ENCODE measurements at places on chromosomes 1 and 21. TPM values are rescaled to one million over a fixed set of nuclear protein-coding genes. Genes with fewer than 3 reads are reported as not detected.

The GPR61 gene
- not detected for total RNA-seq

The ZFP69B gene
- total RNA-seq = 0.20 TPM

The USP33 gene
- 51.8 TPM for total RNA-seq

DNA sequence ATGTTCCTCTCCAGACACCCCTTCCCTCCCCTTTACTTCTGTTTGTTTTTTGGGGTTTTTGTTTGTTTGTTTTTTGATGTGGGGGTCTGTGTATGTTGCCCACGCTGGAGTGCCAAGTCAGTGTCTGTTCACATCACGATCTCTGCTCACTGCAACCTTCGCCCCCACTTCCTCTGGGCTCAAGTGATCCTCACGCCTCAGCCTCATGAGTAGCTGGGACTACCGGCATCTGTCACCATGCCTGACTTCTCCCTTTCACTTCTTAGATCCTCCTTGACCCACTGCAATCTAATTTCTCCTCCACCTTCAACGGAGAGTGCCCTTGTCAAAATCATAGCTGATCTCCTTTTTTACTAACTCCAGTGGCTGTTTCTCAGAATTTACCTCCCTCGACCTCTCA, 100.7 kb upstream of the KIF26B start:
- H3K27me3 ChIP-seq = no peaks in the 10 kb centered on the region
- DNase-seq = no peak
- H3K27ac ChIP-seq = no peak overlapping the region

DNA sequence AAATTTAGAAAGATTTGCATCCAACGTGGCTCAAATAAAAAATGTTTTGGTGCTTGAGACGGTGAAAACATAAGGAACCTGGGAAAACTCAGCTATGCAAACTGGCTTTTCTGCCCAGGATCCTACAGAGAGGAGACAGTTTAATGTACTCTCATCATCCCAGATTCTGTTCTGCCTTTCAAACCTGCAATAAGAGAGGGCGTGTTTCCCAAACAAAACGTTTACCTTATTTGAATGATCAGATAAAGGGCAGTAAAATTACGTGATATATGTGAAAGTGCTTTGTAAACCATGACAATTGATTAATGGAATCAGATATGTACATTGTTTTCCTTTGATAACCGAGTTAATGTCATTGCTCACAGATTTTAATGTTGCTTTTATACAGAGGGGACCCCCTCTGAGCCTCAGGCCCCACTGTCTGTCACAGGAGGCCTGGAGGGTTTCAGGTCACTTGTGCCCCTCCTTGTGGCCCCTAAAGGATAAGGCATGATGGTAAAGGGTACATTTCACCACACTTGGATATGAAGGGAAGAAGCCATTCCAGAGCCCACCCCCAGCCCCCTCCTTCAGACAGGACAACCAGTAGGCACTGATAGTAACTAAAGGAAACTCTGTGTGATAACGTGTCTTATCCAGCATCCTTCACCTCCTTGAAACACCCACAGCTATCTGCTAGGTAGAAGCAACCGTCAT, 157.6 kb downstream of the EDEM3 start:
- H3K36me3 ChIP-seq = no peaks in the 10 kb centered on the region
- no peaks in the 10 kb centered on the region for H3K27me3 ChIP-seq
- no peak overlapping the region for H3K4me3 ChIP-seq
- H3K4me1 ChIP-seq = peaks cover 10% of the 10 kb centered on the region
- H3K27ac ChIP-seq = peak overlapping the region; percentile 47
- no peak for DNase-seq

DNA sequence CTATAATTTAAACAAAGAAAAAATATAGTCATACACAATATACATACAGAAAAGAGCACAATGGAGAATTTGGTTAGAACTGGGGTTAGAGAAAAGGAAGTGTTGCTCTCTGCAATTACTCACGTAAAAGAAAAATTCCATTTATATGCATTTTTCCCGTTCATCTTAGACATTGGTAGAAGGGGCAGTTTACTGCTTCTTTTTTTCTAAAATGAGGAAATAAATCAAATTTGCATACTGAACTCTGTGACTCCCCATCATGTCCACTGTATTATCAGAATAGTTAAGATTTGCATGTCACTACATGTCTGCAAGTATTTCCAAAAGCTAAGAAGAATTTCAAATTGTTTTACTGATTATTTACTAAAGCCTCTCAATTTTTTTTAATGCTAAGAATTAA, 44.1 kb upstream of the C1orf105 start:
- no peaks in the 10 kb centered on the region for H3K4me1 ChIP-seq
- no peaks in the 10 kb centered on the region for H3K36me3 ChIP-seq
- H3K27ac ChIP-seq = no peak overlapping the region
- no peak for DNase-seq
- no peak overlapping the region for H3K4me3 ChIP-seq
- no peaks in the 10 kb centered on the region for H3K27me3 ChIP-seq

GRCh38 chr1:78535286-78535685, 44.5 kb downstream of the PTGFR start:
- H3K27ac ChIP-seq = no peak overlapping the region
- no peak for DNase-seq
- H3K36me3 ChIP-seq = no peaks in the 10 kb centered on the region
- no peak overlapping the region for H3K4me3 ChIP-seq
- H3K27me3 ChIP-seq = no peaks in the 10 kb centered on the region

- peaks cover 3% of the 10 kb centered on the region for H3K4me1 ChIP-seq
- DNase-seq = no peak
- peak overlapping the region; percentile 49 for H3K4me3 ChIP-seq
- H3K27me3 ChIP-seq = no peaks in the 10 kb centered on the region
Observed at GRCh38 chr21:45542667-45543370, 579 bp upstream of the SLC19A1 start.

DNA sequence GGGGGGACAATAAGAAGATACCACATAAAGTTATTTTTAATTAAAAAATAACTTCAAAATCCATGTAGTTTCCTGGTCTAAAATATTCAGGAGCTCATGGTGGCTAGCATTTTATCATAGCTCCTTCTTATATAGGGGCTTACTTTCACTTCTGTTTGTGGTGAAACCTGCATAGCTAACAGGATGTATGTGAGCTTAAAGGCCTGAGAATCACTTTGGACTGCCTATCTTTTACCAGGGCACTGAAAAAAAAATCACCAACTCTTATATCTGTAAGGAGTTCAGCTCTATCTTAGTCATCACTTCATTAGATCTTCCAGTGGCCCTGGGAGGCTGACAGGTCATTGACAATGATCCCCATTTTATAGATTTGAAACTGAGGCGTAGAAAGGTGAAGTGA, 21.3 kb downstream of the UROD start:
- H3K27me3 ChIP-seq = no peaks in the 10 kb centered on the region
- H3K36me3 ChIP-seq = no peaks in the 10 kb centered on the region
- no peak for DNase-seq

GRCh38 chr1:238281418-238281817, 390.7 kb upstream of the ZP4 start:
- no peak for DNase-seq
- no peak overlapping the region for H3K27ac ChIP-seq
- H3K36me3 ChIP-seq = no peaks in the 10 kb centered on the region
- H3K4me3 ChIP-seq = no peak overlapping the region

Data from gastrocnemius medialis (tissue), 4 donors.